Uterus (tissue), 4 donors: ENCODE measurements at places on chromosomes 12 and 14. TPM values are rescaled to one million over a fixed set of nuclear protein-coding genes. Genes with fewer than 3 reads are reported as not detected.

Gene GPR162
- total RNA-seq, result 2.3 TPM

Gene TBC1D30
- total RNA-seq, result 6.7 TPM

Gene ACOT4
- not detected for total RNA-seq

Gene IL26
- total RNA-seq, result not detected

Gene MRPL52
- total RNA-seq, result 14.3 TPM

Gene LRTM2
- not detected for total RNA-seq

Gene VRK1
- total RNA-seq, result 31.2 TPM

Gene HOTAIR
- total RNA-seq, result 1.2 TPM

Gene FAM186B
- total RNA-seq, result 0.77 TPM

Gene GNG2
- total RNA-seq, result 11.2 TPM

Gene TMEM63C
- total RNA-seq, result 0.98 TPM

Gene KRT1
- 1.5 TPM for total RNA-seq

Gene MYRFL
- not detected for total RNA-seq

Gene TMPRSS12
- not detected for total RNA-seq

Gene NRXN3
- total RNA-seq, result 4.4 TPM

Gene PLA2G1B
- not detected for total RNA-seq

Gene ATL1
- 15.9 TPM for total RNA-seq

Gene DNAH10
- 1.3 TPM for total RNA-seq

Gene FOXG1
- total RNA-seq, result not detected

Gene MYF6
- total RNA-seq, result not detected

Gene OAS3
- total RNA-seq, result 11.1 TPM

Gene IL22
- total RNA-seq, result not detected

Gene ASCL1
- total RNA-seq, result not detected

Gene PROX2
- total RNA-seq, result not detected

Gene AMHR2
- total RNA-seq, result 12.4 TPM

Gene NOC4L
- total RNA-seq, result not detected

Gene CLEC4A
- total RNA-seq, result not detected

Gene ADAM21
- not detected for total RNA-seq

Gene ASPG
- total RNA-seq, result not detected

Gene PTGER2
- 5.6 TPM for total RNA-seq

Gene PRH2
- not detected for total RNA-seq

Gene OR4E2
- total RNA-seq, result not detected

Gene WASHC4
- total RNA-seq, result 50.2 TPM

Gene KCNK10
- total RNA-seq, result not detected

Gene CLEC1B
- total RNA-seq, result not detected

Gene DENND5B
- 33.0 TPM for total RNA-seq

Gene ACRBP
- total RNA-seq, result 1.6 TPM

Gene TTC9
- total RNA-seq, result 0.26 TPM

Gene DIO3
- total RNA-seq, result 0.26 TPM
